ENCODE measurements at places on chromosomes 6 and 20.

DNA sequence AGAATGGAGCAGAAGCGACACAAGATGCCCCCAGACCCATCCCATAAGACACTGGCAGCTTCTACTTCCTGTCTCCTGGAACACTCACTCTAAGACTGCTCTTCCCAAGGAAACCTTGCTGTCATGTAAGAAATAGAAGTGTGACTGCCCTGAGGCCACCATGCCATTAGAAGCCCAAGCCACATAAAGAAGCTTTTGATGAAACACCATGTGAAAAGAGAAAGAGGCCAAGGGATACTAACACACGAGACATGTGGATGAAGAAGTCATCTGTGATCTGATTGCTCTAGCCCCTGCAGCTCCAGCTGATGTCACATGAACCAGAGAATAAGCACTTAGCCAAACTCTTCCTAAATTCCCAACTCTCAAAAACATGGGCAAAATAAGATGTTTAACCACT is 117.9 kb upstream of the PCSK2 start:
- H3K36me3 ChIP-seq, result no peaks in the 10 kb centered on the region
- no peaks in the 10 kb centered on the region for H3K4me1 ChIP-seq
- H3K4me3 ChIP-seq, result no peak overlapping the region
- H3K27ac ChIP-seq, result no peak overlapping the region
- no peaks in the 10 kb centered on the region for H3K27me3 ChIP-seq

- H3K4me3 ChIP-seq, result no peak overlapping the region
- H3K4me1 ChIP-seq, result no peaks in the 10 kb centered on the region
- no peaks in the 10 kb centered on the region for H3K27me3 ChIP-seq
- DNase-seq, result no peak
- H3K27ac ChIP-seq, result no peak overlapping the region
- H3K36me3 ChIP-seq, result no peaks in the 10 kb centered on the region
Measured at GRCh38 chr6:125586074-125586473, 163.4 kb upstream of the HEY2 start.

DNA sequence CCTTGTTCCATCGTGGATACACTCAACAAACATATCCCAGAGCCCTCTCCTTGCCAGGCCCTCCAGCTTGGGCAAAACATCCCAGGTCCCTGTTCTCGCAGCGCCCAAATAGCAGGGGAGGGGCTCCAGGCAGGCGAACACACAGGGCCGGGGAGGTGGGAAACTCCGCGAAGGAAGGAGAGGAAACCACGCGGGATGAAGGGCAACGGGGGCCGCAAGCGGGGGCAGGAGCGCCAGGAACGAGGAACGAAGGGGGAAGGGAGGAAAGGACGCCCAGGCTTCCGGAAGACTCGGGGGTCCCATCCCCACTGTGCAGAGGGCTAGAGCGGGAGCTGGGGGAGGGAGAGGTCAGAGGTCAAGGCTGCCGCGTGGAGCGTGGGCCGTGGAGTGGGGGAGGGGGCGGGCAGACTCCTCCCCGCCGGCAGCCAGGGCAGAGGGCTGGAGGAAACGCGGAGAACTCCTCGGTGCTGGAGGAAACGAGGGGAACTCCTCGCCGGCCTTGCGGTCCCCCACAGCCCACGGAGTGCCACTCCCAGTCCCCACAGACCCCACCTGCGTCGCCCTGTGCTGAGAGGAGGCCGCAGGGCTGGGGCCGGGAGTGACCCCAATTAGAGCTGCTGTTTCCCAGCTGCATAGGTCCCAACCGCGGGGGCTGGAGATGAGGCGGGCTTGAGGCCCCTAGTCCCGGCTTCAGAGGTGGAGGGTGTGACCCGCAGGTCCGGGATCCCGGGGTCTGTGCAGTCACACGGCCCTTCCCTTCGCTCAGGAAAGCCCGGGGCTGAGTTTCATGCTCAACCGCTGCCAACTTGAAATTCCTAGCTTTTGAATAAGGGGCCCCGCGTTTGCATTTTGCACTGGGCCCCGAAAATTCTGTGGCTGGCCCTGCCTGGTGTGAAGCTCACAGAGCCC is 1.2 kb upstream of the RBM38 start:
- DNase-seq, result peak; percentile 64
- H3K4me1 ChIP-seq, result peaks cover 38% of the 10 kb centered on the region
- H3K4me3 ChIP-seq, result peak overlapping the region; percentile 44
- H3K27ac ChIP-seq, result peak overlapping the region; percentile 57
- peaks cover 19% of the 10 kb centered on the region for H3K36me3 ChIP-seq

- H3K4me1 ChIP-seq, result no peaks in the 10 kb centered on the region
- DNase-seq, result no peak
- no peak overlapping the region for H3K4me3 ChIP-seq
- no peak overlapping the region for H3K27ac ChIP-seq
- no peaks in the 10 kb centered on the region for H3K36me3 ChIP-seq
- H3K27me3 ChIP-seq, result no peaks in the 10 kb centered on the region
Measured at GRCh38 chr6:159913862-159914564, 23.2 kb downstream of the MAS1 start.

DNA sequence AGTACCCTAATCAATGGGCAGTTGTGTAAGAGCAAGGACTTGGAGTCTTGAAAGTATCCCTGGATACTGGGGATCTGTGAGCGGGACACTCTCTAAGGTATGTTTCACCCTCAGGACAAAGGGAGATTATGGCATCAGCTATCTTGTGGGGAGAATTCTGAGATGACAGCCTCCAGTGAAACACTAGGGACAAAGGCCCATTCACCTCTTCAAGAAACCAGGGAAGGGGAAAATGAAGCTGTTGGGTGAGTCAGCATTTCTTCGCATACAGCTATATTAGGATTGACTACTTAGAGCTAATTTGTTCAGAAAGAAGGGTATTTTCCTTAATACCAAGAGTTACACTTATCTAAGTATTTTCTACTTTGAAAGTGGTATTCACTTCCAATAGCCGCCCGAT is 35.9 kb downstream of the OPN5 start:
- no peak overlapping the region for H3K27ac ChIP-seq
- H3K36me3 ChIP-seq, result no peaks in the 10 kb centered on the region
- no peak for DNase-seq
- H3K4me3 ChIP-seq, result no peak overlapping the region
- no peaks in the 10 kb centered on the region for H3K4me1 ChIP-seq

DNA sequence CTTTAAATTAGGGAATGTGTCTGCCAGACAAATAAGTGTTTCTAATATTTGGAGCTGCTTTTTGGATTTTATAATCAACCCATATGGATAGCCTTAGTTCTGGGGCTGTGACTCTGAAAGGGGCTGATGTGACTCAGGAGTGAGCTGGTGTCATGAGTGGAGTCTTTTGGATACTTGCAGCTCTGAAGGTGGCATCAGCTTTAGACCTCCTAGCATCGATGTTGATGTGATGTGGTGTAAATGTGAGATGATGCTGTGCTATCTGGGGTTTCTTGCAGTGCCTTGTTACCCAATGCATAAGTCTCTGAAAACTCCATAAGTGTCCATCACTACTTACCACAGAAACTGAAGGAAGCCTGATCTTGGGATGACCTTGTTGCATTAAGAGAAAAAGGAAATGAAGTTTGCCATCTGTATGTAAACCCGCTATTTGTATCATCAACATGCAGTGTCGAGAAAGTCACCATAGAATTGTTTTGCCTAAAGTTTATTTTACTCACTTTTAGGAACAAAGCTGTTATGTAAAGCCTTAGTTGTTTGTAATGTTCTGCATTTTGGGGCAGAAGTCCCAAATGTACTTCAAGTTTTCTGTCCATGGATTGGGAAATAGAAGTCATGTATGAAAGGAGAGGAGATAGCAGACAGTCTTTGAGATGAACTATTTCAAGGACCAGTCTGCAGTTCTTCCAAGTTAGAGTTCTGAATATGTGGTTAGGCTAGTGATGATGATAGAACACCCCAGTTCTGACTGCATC is 8.0 kb downstream of the FOXO3 start:
- H3K4me1 ChIP-seq, result peaks cover 44% of the 10 kb centered on the region
- H3K36me3 ChIP-seq, result peaks cover 14% of the 10 kb centered on the region
- no peak overlapping the region for H3K4me3 ChIP-seq
- H3K27ac ChIP-seq, result no peak overlapping the region

GRCh38 chr6:132948889-132949288 is 134.5 kb downstream of the RPS12 start:
- no peaks in the 10 kb centered on the region for H3K27me3 ChIP-seq
- no peak overlapping the region for H3K27ac ChIP-seq
- H3K36me3 ChIP-seq, result no peaks in the 10 kb centered on the region
- H3K4me1 ChIP-seq, result no peaks in the 10 kb centered on the region
- no peak overlapping the region for H3K4me3 ChIP-seq

DNA sequence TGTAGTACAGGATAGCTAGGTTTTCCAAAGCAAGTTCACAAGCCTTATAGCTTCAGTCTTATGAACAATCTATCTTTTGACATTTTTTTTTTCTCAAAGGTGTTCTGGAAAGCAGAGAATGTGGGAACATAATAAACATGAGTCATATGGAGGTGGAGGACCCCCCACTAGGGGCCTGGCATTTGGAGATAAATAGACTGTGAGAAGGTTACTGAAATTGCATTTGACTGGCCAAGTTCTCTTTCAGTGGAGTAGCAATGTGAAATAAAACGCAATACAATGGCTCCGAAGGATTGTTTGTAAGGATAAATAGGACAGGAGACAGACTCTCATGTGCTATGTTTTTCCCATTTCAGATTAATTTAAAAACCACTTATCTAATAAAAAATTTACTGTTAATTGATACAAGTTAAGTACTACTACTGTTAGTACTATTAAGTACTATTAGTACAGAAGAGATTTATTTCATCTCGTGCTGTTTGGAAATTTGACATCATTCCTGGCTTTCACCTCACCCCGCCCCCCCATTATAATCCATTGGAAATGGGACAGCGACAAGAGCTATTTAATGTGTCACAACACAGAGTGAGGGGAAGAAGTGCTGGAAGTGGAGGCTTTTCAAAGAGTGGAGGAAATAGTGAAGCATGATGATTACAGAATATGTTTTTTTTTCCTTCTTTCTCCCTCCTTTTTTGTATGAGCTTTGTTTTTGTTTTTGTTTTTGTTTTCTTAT is 122.6 kb upstream of the ID4 start:
- H3K4me1 ChIP-seq, result no peaks in the 10 kb centered on the region
- no peak for DNase-seq
- H3K36me3 ChIP-seq, result no peaks in the 10 kb centered on the region
- H3K27me3 ChIP-seq, result no peaks in the 10 kb centered on the region

GRCh38 chr6:43228951-43229802 is at the start of gene DNPH1:
Gene DNPH1, minus strand, starts transcription at chr6:43229481. Its CDS starts 25 bp downstream, at chr6:43229456.
- no peaks in the 10 kb centered on the region for H3K27me3 ChIP-seq
- DNase-seq, result peak; percentile 79
- H3K27ac ChIP-seq, result peak within 1 kb of the TSS; percentile 63
- no peaks in the 10 kb centered on the region for H3K36me3 ChIP-seq

DNA sequence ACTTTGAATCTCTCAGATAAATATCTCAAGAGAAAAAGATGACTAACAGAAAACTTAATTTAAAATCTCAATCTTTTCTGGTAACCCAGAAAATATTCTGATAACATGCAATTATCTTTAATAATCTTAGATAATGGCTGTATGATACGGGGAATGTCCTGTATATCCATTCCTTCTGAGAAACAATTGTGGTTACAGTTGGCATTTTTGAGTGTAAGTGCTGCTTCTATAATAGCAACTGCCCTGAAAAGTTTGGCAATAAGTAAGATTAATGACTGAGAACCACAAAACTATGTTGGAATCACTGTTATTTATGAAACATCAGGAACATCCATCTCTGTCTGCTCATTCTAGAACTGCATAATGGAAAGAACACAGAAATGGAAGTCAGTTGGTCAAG is 819.7 kb downstream of the TBC1D32 start:
- H3K36me3 ChIP-seq, result no peaks in the 10 kb centered on the region
- no peak overlapping the region for H3K4me3 ChIP-seq
- no peaks in the 10 kb centered on the region for H3K4me1 ChIP-seq
- H3K27me3 ChIP-seq, result no peaks in the 10 kb centered on the region
- H3K27ac ChIP-seq, result no peak overlapping the region

- no peaks in the 10 kb centered on the region for H3K27me3 ChIP-seq
- no peak for DNase-seq
- no peaks in the 10 kb centered on the region for H3K36me3 ChIP-seq
Measured at GRCh38 chr20:62692176-62692575, 16.5 kb upstream of the NTSR1 start.

GRCh38 chr6:94570581-94570980 is 1006.8 kb upstream of the MANEA start:
- H3K27me3 ChIP-seq, result no peaks in the 10 kb centered on the region
- H3K4me1 ChIP-seq, result no peaks in the 10 kb centered on the region
- DNase-seq, result no peak
- no peaks in the 10 kb centered on the region for H3K36me3 ChIP-seq

GRCh38 chr6:13795041-13795750 is 19.2 kb downstream of the MCUR1 start:
- no peak overlapping the region for H3K27ac ChIP-seq
- H3K36me3 ChIP-seq, result no peaks in the 10 kb centered on the region
- H3K4me1 ChIP-seq, result no peaks in the 10 kb centered on the region
- no peaks in the 10 kb centered on the region for H3K27me3 ChIP-seq
- peak; percentile 77 for DNase-seq
- H3K4me3 ChIP-seq, result no peak overlapping the region

GRCh38 chr6:150099546-150099945 is 30.6 kb upstream of the ULBP3 start:
- H3K4me3 ChIP-seq, result no peak overlapping the region
- H3K27me3 ChIP-seq, result no peaks in the 10 kb centered on the region
- H3K4me1 ChIP-seq, result no peaks in the 10 kb centered on the region
- DNase-seq, result no peak
- no peaks in the 10 kb centered on the region for H3K36me3 ChIP-seq
- no peak overlapping the region for H3K27ac ChIP-seq

DNA sequence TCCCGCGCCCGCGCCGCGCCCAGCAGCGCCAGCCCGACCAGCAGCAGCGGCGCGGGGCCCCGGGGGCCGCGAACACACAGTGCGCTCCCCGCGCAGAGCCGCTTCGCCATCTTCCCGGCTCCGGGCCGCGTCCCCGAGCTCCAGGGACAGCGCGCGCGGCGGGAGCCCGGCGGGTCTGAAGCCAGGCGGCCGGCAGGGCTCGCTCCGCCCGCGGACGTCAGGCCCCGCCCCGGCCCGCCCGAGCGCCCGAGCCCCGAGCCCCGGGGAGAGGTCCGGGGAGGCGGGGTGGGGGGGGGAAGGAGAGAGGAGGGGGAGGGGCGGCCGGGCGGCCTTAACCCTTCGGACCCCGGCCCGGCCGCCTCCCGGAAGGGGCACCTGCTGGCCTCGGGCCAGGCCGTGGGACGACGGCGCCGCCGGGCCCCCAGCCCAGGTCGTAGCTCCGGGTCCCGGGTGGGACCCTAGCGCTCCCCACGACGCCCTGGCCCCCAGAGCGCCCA is at the start of gene LAMA5:
LAMA5 (minus strand) TSS at position 177 of the 497 bp plus-strand sequence; CDS start at position 110, 67 bp downstream.
- H3K36me3 ChIP-seq, result no peaks in the 10 kb centered on the region
- H3K4me1 ChIP-seq, result peaks cover 20% of the 10 kb centered on the region
- H3K27me3 ChIP-seq, result peaks cover 18% of the 10 kb centered on the region
- peak; percentile 10 for DNase-seq
- H3K27ac ChIP-seq, result no peak within 1 kb of the TSS
- H3K4me3 ChIP-seq, result no peak within 1 kb of the TSS

GRCh38 chr6:70531133-70531532 is 35.6 kb upstream of the SDHAF4 start:
- no peaks in the 10 kb centered on the region for H3K4me1 ChIP-seq
- H3K27me3 ChIP-seq, result no peaks in the 10 kb centered on the region
- no peak overlapping the region for H3K27ac ChIP-seq
- no peak for DNase-seq
- H3K36me3 ChIP-seq, result peaks cover 4% of the 10 kb centered on the region

GRCh38 chr20:8757146-8757545 is 311.7 kb upstream of the PLCB4 start:
- H3K27ac ChIP-seq, result no peak overlapping the region
- no peak for DNase-seq
- H3K36me3 ChIP-seq, result no peaks in the 10 kb centered on the region

- H3K4me3 ChIP-seq, result no peak overlapping the region
- H3K27me3 ChIP-seq, result no peaks in the 10 kb centered on the region
Measured at GRCh38 chr6:160337301-160337700, 10.9 kb upstream of the SLC22A3 start.
